Amygdala (tissue), 56 donors: ENCODE measurements at places on chromosomes 4 and X.

DNA sequence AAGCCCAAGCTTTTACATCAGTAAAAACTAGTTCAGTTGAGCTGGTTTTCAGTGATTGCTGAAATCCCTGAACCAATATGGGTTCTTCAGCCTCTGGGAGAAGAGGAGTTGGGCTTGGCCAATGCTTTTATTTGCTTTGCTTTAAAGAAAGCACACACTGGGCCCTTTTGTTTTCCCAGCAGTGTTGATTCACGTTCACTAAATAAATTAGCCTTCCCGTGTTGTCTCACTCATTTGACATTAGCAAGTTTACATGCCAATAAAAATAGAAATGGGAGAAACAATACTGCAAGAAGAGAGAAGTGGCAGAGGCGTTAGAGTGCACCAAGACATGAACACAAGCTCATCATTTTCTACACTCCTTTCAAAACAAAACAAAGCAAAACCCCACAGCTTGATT is 136.2 kb downstream of the SHROOM3 start:
- DNase-seq = no peak

- no peak for DNase-seq
Observed at GRCh38 chrX:43644124-43644701, 11.9 kb upstream of the MAOA start.

DNA sequence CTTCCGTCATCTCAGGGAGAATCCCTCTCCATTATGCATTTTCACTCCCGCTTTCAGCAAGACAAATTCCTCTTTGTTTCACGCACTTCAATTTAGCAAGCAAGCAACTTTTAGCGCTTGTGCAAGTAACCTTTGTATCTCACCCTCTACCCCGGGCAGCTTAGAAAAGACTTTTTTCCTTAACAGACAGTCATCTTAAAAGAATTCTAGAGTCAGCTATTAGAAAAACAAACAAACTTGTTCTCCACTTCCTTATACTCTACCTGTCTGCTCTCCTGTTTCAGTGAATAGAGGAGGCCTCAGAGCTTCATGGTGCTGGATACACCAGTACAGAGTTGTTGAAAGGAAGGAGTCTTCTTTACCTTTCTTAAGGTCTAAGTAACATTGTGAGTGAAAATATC is 12.1 kb downstream of the TIGD2 start:
- DNase-seq = no peak

DNA sequence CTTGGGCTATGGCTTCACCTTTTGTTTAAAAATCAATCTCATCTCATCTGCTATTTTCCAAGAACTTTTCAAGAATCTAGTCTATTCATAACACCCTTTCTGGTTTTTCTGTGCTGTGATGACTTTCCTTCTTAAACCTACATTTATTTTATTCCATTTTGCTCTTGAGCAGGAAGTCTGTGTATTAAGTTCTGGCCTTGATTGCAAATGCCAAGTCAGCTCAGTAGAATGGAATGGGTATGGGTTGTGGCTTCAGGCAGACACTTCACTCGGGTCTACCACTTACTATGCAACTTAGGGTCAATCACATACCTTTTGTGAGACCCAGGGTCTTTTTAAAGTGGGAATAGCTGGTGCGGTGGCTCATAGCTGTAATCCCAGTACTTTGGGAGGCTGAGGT is 522.3 kb downstream of the TRIML1 start:
- no peak for DNase-seq

- no peak for DNase-seq
Observed at GRCh38 chr4:3221996-3222395, 27.0 kb upstream of the MSANTD1 start.

DNA sequence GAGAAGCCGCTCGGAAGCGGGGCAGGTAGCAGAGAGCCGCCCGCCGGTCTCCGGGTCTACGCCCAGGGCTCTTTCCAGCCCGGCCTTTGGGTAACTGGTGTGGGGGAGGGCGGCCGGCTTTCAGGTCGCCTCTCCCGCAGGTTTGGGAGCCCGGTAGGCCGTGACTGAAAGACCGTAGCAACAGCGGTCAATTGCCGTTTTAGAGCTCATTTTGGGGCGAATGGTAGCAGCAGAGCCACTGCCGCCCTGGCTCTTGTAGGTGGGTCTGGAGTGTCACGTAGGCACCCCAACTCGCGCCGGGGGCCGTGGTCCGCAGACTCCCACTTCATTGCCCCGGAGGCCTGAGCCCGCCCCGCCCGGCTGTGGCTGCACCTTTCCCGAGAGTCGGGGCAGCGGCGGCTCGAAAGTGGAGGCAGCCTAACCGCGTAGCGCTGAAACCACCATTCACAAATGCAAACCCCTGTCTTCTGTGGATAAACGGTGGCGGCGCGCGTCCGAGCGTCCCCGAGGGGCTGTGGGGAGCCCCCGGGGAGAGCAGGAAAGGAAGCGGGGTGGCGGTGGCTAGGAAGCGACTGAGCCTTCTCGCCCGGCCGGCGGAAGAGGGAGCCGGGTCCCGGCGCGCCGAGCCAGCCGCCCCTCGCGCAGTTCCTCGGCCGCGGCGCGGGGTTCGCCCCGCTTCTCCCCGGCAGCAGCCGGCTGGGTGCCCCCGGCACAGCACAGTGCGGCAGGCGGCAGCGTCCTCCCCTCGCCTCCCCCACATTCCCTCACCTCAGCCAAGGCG is 2185.1 kb upstream of the TENM3 start:
- peak; percentile 72 for DNase-seq

GRCh38 chrX:148495176-148495575 is 5.2 kb upstream of the AFF2 start:
- no peak for DNase-seq

DNA sequence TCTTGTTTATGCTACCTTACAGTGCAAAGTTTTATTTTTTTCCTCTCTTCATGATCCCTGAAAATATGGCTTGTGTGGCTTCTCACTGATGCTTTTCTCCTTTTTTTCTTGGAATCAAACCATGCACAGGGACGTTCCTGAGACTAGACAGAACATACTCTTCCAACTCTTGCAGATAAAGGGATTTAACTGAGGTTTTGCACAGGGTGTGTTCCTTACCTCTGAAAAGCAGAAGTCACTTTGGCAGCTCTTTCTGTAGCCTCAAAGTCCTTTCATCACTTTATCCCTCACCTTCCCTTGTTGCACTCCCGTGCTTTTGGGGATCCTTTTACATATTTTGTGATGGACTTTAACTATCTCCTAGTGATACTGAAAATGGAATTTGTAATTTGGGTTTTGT is 300.1 kb downstream of the SPRY1 start:
- no peak for DNase-seq

DNA sequence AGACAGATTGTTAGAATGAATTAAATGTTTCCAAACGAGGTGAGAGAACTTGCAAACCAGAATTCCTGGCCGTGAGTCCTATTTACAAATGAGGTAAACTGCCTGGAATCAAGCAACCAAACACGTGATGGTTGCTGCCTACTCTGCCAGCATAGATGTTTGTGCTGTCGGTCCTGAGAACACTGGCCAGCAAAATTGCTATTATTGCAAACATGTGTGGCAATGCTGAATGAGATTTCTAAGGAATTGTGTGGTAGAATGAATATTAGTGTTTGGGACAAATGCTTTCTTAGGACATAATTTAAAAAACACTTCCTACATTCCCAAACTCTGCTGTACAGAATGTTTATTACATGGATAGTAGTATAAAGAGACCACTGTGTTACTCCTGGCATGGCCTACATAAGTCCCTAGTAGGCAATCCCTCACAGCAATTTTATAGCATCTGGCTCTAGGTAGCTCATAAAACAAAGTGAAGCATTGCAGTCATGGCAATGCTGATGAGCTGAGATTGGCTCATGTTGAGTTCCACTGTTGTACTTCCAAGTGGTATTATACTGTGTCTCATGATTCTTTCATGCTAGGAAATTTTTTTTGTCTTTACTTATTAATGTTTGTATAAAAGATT is 605.2 kb upstream of the EPHA5 start:
- DNase-seq = no peak

GRCh38 chr4:71538528-71538927 is 199.7 kb downstream of the SLC4A4 start:
- DNase-seq = no peak

- no peak for DNase-seq
Observed at GRCh38 chr4:137312257-137312656, 220.0 kb downstream of the PCDH18 start.

DNA sequence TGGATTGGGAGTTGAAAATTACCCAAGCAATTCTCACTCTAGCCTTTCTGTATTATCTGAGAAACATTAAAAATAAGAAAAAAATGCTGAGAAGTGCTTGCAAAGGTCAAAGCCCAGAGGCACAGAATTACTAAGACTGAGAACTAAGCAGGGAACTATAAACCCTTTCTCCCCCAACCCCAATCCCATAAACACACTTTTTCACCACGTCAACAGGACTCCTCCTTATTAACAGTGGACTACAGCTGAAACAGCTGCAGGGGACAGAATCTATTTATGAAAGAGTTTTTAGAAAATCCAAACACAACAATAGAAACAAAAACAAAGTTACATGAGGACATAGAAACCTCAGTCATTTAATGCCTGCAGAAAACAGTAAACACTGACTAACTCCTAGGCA is 984.1 kb downstream of the TRAM1L1 start:
- DNase-seq = no peak

DNA sequence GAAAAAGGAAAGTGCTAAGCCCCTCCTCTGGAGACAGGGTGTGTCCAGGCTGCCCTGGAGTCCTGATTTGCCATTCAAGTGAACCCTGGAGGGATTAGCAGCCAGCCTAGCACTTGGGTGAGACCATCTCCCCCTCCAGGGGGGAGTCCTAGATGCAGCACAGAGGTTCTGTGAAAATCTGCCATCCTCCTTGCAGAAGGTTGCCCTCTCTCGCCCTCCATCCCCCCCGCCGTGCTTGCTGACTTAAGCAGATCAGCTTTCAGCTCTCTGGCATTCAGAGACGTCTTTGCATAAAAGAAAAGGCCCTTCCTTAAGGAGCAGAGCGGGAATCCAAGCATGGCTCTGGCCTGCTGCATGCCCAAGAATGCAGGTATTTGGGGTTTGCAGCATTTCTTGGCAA is 102.1 kb upstream of the SCML1 start:
- DNase-seq = no peak

- DNase-seq = no peak
Observed at GRCh38 chr4:108008721-108009120, 19.0 kb downstream of the HADH start.

- DNase-seq = no peak
Observed at GRCh38 chr4:83996254-83996653, 460.3 kb downstream of the GPAT3 start.

DNA sequence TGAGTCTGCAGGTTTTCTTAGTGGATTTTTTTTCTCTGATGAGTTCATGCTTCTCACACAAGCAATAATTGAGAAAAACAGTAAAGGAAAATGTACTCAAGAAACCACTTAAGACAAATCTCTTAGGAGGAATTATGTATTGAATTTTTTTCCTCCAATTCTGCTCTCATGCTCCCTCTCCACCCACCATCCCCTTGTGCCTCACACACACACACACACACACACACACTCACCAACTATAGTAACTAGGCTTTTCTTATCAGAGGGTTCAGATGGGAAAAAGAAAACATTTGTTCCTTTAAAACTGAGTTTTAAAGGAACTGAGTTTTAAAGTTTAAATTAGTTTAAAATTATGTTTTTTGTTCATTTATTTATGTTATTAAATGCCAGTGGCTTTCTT is 47.0 kb upstream of the ANXA10 start:
- no peak for DNase-seq

DNA sequence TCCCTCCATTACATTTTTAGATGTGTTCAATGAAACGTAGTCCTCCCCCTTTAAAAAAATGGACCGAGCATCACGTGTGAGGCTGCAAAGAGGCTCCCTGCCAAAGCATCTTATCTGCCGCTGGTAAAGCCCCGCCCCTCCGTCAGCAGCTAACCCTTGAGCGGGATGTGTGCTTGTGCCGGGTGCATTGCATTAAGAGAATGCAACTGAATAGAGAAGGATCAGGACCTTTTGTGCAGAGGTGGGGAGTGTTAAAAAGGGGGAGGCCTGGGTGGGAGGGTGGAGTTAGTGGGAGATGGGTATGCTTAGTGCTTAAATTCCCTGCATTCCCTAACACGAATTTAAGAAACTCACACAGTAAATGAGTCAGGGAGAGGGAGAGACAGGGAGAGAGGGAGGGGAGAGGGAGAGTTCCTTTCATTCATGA is 66.0 kb downstream of the TBL1X start:
- peak; percentile 31 for DNase-seq
